ENCODE measurements at places on chromosomes 4 and X.

- no peak for DNase-seq
Measured at GRCh38 chr4:48664938-48665337, 115.1 kb downstream of the FRYL start.

DNA sequence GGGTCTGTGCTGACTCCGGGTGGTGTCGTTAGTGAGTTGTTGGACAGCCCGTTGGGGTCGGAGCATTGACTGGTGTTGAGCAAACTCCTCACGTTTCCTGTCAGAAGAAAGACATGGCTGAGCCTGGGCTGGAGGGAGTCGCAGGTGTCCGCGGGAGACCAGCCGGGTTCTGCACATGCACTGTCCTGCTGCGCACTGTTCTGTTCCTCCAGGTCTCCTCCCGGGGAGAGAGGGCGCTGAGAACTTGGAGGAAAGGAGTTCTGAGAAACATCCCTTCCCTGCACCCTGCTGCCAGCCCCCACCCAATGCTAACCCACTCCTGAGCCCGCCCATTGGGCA, 1.1 kb downstream of the ZNF141 start:
- no peak for DNase-seq

GRCh38 chrX:24357106-24357505, 3.3 kb upstream of the SUPT20HL1 start:
- DNase-seq: no peak

- no peak for DNase-seq
Measured at GRCh38 chrX:110120025-110120424, 117.1 kb downstream of the TMEM164 start.

GRCh38 chrX:38178396-38178795, 42.3 kb downstream of the SRPX start:
- no peak for DNase-seq

- DNase-seq: no peak
Measured at GRCh38 chr4:79210636-79211049, 115.2 kb downstream of the NAA11 start.

DNA sequence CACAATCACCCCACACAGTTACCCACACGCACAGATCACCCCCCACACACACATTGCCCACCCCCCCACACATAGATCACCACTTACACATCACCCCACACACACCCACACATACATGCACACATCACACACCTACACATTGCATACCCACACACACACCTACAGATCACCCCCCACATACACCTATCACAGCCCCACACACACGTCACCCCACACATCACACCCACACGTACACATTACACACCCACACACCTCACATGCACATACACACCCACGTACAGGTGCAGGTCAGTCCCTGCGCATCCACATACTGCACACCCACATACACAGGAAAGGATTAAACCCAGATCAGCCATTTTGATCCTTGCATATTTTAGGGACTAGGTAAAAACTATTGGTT, 15.3 kb upstream of the TADA2B start:
- no peak for DNase-seq

DNA sequence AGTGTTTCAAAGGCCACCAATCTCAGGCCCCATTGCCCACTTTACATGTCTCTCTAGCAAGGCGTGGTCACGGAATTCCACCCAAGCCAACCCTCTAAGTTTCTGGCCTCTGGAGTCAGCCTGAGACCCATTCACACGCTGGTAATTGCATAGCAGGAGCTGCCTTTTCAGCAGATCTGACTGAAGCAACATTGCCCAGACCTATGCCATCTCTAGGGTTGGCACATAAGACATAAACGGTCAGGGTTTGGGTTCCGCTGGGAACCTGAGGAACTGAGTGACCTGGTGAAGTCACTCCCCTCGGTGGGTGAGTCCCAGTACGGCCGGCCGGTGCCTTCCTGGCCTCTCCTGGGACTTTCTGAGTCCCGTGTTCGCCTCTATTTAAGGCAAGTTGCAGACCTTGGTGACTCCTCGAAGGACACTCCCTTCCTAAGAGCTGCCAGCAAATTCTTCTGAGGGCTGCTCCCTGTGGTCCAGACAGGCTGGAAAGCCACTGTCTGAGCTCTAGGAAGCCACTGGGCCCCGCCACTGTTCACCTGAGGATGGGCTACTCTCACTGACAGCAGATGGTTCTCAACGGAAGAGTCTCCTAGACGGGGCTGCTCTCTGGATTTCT, 15.9 kb downstream of the CTAG1A start:
- DNase-seq: no peak

GRCh38 chrX:38282049-38282448, 45.3 kb downstream of the RPGR start:
- no peak for DNase-seq

DNA sequence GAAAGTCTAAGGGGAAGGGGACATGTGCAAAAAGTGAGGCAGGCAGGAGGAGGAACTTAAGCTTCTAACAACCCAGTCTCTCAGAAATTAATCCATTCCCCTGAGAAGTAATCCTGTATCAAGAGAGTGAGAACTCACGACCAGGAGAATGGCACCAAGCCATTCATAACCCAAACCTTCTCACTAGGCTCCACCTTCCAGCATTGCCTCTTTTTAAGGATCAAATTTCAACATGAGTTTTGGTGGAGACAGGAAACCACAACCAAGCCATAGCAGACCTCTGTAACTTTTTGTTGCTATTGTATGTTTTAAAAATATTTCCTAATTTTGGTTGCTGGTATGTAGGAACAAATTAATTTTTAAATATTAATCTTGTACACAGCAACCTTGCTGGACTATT, 32.8 kb downstream of the PASD1 start:
- DNase-seq: no peak

DNA sequence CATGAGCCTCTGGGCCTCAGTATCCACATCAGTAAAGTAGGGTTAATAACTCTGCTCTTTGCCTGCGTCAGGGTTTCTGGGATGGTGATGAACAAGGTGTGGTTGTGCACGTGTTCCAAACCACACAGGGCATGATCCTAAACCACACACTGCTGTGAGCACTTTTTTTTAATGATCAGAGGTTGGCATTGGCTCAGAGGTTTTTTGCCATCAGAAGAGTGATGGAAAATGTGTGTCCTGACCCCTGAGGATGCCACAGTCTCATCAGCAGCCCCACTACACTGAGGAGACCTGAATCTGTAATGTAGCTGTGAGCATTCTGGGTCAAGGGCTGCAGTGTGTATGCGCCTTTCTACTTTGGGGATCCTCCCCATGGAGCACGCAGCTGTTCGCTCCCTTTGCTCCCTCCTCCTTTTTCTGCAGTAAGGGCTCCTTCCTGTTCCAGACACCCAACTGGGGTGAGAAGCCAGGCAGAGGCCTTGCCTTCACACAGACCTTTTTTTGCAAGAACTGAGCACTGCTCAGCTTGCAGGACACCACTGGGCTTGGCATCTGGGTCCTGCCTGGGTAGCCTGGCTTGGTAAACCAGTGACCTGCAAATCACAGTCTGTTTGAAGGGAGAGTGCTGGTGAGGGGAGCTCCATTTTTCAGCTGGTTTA, 87.5 kb downstream of the MAMLD1 start:
- DNase-seq: peak; percentile 42

DNA sequence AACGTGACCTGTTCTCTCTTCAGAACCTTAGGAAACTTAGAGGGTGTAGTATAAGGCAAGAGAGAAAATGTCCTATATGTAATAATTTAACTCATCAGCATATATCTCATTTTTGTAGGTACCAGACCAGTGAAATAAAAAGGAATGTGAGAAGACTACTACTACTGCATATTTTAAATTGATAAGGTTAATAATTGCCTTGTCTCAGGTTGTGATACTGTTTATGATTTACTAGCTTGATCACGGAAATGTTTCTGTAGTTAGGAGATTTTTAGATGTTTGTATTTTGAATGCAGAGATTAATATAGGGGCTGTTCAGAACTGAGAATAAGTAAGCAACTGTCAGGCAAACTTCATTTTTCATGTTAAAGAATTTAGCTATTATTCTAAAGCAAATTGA, 1563.4 kb downstream of the C4orf33 start:
- no peak for DNase-seq

DNA sequence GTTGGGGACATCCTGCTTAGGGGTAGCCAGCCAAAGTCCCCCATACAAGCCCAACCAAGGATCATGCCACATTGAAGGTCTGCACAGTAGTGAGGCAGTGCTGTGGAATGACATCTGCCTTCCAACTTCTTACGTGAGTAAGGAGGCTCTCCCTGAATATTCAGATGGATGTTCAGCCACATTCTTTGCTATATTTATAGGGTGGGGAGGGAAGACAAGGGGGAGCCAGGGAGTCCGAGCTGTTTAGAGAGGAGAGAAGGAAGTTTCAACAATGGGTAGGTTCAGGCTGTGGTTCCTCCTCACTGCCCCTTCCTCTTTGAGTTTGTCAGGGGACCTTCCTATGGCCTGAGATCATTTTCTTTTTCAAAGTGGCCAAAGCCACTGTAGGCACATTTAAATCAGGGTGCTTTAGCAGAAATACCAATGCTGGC, 29.8 kb downstream of the MSN start:
- no peak for DNase-seq

DNA sequence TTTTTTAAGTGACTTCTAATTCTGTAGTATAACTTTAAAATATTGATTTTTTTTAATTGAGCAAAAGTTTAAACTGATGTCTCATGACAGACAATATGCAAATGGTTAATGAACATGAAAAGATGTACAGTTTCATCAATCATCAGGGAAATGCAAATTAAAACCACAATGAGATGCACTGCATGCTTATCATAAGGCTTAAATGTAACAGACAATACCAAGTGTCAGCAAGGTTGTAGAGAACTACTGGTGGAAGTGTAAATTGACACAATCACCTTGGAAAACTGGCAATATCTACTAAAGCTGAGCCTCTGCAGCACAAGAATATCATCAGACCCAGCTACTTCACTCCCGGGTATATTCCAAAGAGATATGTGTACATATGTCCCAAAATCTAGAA, 70.2 kb upstream of the DAPP1 start:
- no peak for DNase-seq

- DNase-seq: no peak
Measured at GRCh38 chrX:51182545-51182944, 150.1 kb upstream of the NUDT10 start.

GRCh38 chr4:159019356-159019755, 83.5 kb upstream of the RAPGEF2 start:
- DNase-seq: no peak
